ENCODE measurements at places on chromosomes 3 and 15. TPM values are rescaled to one million over a fixed set of nuclear protein-coding genes. Genes with fewer than 3 reads are reported as not detected.
A peak's percentile ranks its signal among the peaks of the same experiment; 100 is the strongest.

The TNFAIP8L3 gene
- 3.5 TPM for total RNA-seq

The GUCA1C gene
- not detected for total RNA-seq

The JMJD7 gene
- 11.7 TPM for total RNA-seq

The B2M gene
- 1,362 TPM for total RNA-seq

The MBNL1 gene
- 141 TPM for total RNA-seq

The AMIGO3 gene
- total RNA-seq = not detected

The BFSP2 gene
- not detected for total RNA-seq

The CBLB gene
- 35.7 TPM for total RNA-seq

The NPAP1 gene
- total RNA-seq = not detected

The GOLGA6L25 gene
- not detected for total RNA-seq

The TEX9 gene
- 1.1 TPM for total RNA-seq

The COMMD2 gene
- total RNA-seq = 22.4 TPM

The MAP6D1 gene
- total RNA-seq = 2.2 TPM

The ANKRD63 gene
- total RNA-seq = not detected

The CCDC12 gene
- total RNA-seq = 38.4 TPM

The B3GNT5 gene
- total RNA-seq = 5.2 TPM

The UACA gene
- 28.2 TPM for total RNA-seq

The ACAP2 gene
- 24.3 TPM for total RNA-seq

The MEIS2 gene
- total RNA-seq = 21.5 TPM

The WDR73 gene
- 13.0 TPM for total RNA-seq

The RBP2 gene
- total RNA-seq = not detected

The FOXB1 gene
- not detected for total RNA-seq

The LRRIQ4 gene
- not detected for total RNA-seq

The SMAD6 gene
- total RNA-seq = 13.5 TPM

The MYZAP gene
- 429 TPM for total RNA-seq

DNA sequence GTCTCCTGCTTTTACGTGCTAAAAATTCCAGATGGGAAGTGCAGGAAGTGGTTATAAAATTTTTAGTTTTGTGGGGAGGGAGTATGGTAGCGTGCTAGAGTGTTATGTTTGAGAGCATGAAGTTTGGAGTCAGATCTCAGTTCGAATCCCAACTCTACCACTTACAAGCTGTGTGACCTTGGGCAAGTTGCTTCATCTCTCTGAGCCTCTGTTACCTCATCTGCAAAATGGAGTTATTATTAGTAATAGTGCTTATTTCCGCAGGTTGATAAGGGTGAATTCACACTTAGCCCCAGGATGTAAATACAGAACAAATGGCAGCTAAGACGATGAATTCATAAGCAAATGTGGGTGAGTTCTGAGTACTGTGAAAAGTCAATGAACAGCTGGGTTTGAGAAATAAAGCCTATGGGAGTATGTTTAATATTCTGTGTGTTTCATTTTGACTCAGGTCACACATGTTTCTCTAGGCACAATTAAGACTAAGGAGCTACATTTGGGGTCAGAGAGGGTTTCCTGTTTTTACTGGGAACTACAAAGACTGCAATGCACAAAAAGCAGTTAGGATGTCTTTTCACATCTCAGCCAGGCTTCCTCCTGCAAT, 73.1 kb upstream of the FEZF2 start:
- no peak for DNase-seq

DNA sequence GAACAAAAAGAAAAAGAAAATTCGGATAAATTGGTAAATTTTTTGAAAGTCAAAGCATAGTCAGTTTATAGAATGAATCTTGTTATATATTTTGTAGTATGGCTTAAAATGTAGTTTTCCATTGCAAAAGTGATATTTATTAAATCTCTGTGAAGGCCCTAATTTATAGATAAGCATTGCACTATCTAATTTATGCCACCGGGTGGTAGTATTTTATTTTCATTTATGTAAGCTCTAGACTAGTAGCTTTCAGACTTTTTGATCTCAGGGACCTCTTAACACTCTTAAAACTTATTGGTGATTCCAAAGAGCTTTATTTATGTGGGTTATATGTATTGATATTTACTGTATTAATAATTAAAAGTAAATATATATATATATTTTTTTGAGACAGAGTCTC, 133.9 kb upstream of the LRRFIP2 start:
- no peak for DNase-seq

DNA sequence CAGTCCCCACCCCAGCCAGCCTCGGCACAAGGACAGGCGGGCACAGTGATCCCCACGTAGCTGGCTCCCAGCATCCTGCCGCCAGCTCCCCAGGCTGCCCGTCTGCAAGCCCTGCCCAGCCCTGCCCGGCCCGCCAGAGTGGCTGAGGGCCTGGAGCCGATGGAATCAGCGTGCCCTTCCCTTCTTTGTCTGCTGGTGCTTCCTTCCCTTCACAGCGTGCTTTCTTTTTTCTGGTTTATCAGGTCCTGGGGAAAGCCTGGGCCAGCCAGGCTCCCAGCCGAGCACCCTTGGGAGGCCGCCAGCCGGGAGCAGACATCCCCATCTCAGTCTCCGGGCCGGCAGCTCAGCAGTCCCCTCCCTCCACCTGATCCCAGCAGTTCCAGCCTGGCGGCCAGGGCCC, 54.7 kb upstream of the SMAD6 start:
- DNase-seq = peak; percentile 80

DNA sequence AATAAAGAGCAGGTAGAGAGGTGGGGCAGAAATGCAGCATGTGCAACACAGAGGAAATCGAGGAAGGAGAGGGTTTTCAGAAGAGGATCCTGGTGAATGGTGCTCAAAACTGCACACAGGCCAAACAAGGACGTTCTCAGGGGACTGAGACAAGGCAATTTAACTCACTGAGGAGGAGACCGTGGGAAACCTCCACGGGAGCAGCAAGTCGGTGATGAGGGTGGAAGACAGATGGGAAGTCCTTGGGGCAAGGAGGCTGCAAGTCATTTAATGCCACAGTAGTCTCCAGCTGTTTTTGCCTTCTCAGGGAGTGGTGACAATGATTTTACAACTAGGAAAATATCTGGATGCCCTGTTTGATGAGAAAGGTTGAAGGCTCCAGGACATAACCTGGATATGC, 11.5 kb upstream of the PDIA5 start:
- DNase-seq = no peak

GRCh38 chr15:57859130-57859685, 152.7 kb downstream of the POLR2M start:
- no peak for DNase-seq

- DNase-seq = no peak
Measured at GRCh38 chr3:183592821-183593220, 37.3 kb upstream of the KLHL6 start.

GRCh38 chr3:35141406-35141805, 497.9 kb upstream of the ARPP21 start:
- DNase-seq = no peak

GRCh38 chr15:66089049-66089448, 164.5 kb downstream of the MEGF11 start:
- DNase-seq = peak; percentile 74

DNA sequence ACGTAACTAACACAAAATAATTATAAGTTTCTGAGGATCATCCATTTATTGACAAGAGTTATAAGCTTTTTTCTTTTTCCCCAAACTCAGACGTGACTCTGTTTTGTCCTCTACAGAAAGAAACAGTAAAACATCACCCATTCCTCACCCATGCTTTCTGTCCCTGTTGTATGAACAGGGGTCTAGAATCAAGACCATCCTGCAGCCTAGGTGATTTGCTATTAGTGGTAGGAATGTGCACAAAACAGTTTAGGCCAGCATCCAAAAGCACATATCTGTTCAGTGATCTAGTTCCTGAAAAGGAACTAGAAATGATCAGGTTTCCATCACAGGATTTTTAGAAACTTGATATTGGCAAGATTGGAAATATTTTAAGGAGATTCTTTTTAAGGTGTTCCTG, 527.6 kb downstream of the SOX2 start:
- DNase-seq = no peak

GRCh38 chr3:181329024-181329423, 339.5 kb upstream of the DNAJC19 start:
- DNase-seq = no peak

GRCh38 chr3:168470380-168470779, 374.7 kb upstream of the GOLIM4 start:
- no peak for DNase-seq

DNA sequence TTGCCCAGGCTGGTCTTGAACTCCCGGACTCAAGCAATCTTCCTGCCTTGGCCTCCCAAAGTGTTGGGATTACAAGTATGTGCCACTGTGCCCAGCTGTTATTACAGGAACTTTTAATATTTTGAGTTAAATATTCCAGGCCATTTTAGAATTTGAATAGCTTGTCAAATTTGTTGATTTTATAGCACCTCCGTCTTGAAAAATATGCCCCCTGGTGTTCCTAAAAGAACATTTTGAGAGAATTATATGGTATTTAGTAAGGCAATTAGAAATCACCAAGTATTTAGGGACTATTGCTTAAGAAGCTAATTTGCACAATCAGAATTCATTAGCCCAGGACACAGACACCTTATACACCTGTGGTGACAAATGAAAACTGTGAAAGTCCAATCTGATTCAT, 23.7 kb downstream of the PDE8A start:
- DNase-seq = no peak

DNA sequence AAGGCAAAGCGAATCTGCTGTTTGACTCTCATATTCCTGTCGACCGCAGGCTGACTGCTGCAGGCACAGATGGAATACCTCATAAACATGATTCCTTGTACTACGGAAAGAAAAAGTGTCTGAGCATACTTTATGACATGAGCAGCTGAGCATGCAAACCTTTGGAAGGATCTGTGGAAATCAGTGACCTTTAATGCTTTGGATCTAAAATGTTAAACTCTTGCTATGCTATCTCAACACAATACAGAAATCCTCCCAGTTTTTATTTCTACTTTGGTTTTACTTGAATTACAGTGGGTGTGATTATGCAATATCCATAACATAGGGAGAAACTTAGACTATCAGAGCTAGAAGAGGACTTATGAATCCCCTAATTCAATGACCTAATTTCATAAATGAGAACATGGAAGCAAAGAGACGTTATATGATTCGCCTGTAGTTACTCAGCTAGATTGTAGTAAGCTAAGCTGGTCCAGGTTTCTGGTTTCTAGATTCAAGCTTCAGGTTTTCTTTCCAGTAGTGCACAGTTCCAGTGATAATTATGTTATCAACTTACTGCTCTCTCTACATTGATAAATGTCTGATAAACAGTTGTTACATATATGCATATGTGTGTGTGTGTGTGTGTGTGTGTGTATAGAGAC, 127.6 kb upstream of the GBE1 start:
- no peak for DNase-seq

GRCh38 chr3:4139462-4140140, 163.6 kb upstream of the SETMAR start:
- no peak for DNase-seq

GRCh38 chr3:48219543-48219942, 3.8 kb upstream of the CAMP start:
- DNase-seq = peak; percentile 67

- DNase-seq = peak; percentile 72
Measured at GRCh38 chr15:68479406-68479805, 47.4 kb upstream of the ITGA11 start.

GRCh38 chr3:141346418-141346817, 21.9 kb upstream of the ZBTB38 start:
- DNase-seq = no peak

GRCh38 chr15:95598251-95598855, 732.1 kb upstream of the NR2F2 start:
- no peak for DNase-seq

DNA sequence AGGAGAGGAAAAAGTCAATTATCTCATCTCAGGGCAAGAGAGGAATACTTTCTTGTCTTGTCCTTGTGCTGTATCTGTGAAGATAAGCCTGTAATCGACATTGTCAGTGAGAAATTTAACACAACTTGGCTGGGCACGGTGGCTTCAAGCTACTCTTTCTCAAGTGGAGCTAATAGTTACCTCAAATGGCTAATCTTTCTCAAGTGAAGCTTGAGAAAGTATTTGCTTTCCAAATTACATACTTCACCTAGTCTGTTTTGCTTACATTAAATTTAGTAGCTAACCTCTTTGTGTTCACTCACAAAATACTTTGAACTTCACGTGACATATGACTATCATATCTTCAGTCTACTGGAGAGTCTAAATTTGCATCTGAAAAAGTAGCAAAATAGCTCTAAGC, 48.3 kb upstream of the B3GALNT1 start:
- DNase-seq = no peak

GRCh38 chr15:42155546-42156242, 742 bp downstream of the PLA2G4F start:
- no peak for DNase-seq

- DNase-seq = no peak
Measured at GRCh38 chr3:26004172-26004571, 214.3 kb downstream of the OXSM start.

DNA sequence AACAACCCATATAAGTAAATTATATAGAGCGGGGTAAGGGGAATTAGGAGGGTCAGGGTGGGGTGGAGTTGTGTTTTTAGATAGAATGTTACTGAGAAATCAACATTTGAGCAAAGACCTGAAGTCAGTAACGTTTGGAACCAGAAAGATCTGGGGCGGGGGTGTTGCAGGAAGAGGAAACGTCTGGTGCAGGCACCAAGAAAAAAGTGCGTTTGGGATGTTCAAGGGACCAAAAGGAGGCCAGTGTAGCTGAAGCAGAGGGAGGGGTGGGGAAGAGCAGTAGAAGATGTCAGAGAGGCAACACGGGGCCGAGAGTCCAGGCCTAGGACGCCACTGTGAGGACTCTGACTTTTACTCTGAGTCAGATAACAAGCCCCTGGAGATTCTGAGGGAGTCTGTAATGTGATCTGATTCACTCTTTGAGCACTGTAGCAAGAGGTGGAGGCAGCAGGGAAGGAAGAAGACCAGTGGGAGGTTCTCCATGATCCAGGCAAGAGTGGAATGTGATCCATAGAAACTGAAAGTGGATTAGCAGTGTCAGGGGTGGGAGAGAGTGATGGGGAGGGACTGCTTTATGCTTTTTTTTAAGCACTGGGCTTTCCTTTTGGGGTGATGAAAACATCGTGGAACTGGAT, 179.3 kb upstream of the CHRM5 start:
- DNase-seq = no peak

- no peak for DNase-seq
Measured at GRCh38 chr3:193241716-193242115, 694 bp downstream of the PLAAT1 start.

Data from left cardiac atrium (tissue), 4 donors.